ENCODE measurements at places on chromosomes 6 and 20. TPM values are rescaled to one million over a fixed set of nuclear protein-coding genes. Genes with fewer than 3 reads are reported as not detected.
A peak's percentile ranks its signal among the peaks of the same experiment; 100 is the strongest.

The CST2 gene
- total RNA-seq: not detected

DNA sequence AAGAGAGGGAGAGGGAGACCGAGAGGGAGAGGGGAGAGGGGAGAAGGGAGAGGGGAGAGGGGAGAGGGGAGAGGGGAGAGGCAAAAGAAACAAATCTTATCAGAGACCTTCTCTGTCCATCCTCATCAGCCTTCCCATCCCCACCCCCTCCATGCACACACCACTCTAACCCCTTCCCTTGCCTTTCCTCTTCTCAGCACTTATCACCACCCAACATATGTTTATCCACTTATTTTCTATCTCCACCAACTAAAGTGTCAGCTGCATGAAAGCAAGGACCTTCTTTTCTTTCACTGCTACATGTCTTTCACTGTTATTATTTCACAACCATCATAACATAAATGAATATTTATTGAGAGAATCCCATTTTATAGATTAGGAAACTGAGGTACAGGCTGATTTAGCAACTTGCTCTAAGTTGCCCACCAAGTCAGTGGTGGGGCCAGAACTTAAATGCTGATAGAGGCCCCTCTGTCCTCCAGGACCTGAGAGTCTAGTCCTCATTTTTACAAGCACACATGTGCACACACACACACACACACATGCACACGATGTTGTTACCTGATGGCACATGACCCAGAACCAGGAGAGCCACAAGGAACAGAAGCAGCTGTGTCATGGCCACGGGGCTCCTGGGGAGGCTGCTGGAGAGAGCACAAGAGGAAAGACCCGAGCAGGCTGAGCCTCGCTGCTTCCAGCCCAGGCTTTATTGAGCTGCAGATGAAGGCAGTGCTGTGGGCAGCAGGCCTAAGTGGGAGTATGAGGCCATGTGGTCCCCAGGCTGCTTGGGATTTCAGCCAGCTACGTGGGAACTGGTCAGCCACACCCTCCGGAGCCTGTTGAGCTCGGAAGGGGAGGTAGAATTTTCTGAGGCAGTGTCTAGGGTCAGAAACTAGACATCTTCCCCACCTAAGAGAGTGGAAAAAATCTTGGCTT is 2.3 kb downstream of the DEFB124 start:
- DNase-seq: no peak

The RREB1 gene
- total RNA-seq: 37.0 TPM

DNA sequence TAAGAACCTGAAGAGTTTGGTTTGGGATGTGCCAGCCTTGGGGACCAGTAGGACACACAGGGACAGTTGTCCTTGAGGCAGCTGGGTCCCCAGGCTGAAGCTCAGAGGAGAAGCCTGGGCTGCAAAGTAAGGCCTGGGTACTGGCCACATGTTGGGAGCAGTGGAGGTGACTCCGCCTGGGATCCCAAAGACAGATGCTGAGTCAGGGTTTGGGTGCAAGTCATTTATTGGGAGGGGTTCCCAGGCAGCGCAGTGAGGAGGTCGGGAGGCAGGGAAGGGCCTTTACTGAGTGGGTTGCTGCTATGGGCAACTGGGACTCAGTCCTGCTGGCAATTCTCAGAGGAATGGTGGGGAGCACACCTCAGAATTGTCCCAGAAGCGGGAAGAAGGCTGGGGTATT is 12.4 kb downstream of the BPI start:
- no peak for DNase-seq

- DNase-seq: no peak
Measured at GRCh38 chr6:116385459-116385802, 14.7 kb downstream of the DSE start.

DNA sequence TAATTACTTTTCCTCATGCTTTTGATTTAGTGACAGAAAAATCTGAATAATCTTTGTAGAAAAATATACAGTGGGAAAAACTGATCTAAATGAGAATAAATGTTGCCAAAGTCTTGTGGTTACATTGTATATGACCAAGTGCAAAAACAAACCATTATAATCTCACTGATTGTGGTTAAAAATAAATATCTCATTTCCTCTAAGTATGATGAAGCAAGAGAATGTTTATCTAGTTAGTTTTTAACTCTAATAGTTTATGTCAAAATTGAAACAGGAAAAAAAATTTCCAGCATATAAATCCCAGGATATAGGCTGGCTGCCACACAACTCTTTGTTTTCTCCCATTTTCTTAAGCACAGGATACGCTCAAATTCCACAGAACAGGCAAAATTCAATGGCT is 392.7 kb upstream of the ID4 start:
- DNase-seq: no peak

DNA sequence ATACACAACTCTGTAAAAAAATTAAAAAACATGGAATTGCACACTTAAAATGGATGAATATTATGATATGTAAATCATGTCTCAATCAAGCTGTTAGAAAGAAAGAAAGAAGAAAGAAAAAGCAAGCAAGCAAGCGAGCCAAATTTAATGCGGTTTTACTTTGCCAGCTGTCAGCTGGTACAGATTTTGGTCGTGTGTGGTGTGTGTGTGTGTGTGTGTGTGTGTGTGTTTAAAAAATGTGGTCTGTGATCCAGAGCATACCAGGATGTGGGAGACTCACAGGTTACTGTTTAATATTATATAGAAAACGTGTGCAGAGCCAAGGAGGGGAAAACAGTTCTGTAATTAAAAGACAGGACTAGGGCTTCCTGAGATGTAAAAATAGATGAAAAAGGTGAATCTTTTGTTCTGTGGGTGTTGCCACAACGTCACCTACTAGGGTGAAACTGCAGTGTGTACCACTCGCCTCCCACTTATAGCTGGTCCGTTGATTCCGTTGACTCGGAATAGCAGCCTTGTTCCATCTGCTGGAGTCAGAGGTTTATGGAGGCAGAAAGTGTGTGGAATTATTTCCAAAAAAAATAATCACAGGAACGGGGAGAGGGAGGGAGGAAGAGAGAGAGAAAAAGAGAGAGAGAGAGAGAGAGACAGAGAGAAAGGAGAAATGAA is 197.7 kb downstream of the BCAS1 start:
- DNase-seq: no peak

The C20orf96 gene
- 11.7 TPM for total RNA-seq

The ABT1 gene
- 28.3 TPM for total RNA-seq

DNA sequence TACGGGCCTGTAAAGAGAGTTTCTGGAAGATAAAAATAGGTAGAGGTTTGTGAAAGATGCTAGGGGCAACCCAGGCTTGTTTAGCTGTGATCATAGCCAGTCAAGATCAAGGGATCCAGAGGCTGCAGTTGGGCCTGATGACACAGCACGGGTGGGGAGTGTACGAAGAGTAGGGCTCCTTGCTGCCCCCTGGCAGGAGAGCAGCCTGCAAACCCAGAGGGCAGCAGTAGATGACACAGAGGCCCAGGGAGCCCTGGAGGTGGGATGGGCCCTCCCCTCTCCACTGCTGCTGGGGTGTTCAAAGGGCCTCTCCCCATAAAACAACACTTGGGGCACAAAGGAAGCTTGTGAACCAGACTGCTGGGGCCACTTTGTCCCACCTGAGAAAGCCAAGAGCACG is 47.2 kb downstream of the VEGFA start:
- no peak for DNase-seq

- no peak for DNase-seq
Measured at GRCh38 chr6:111069382-111070104, 17.8 kb upstream of the SLC16A10 start.

The POU5F1 gene
- total RNA-seq: 0.34 TPM

The ERVFRD-1 gene
- not detected for total RNA-seq

DNA sequence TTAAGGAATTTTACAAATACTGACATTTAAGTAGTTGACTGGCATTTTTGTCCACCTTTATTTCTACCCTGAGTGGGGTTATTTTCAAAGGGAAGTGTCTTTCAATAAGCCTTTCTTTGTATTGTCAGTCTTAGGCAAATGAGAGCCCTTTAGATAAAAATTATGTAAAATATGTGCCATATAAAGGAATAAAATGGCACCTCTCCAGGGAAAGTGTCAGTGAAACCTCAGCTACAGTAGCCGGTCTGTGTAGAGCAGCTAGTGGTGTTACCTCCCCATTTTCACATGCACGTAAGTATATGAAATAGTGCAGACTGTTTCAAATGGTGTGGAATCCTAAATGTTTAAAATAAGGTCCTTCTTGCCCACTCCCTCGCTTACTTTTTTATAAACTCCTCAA is 5.0 kb downstream of the FAM217B start:
- no peak for DNase-seq

- DNase-seq: no peak
Measured at GRCh38 chr6:150929416-150929815, 63.9 kb downstream of the MTHFD1L start.

The XKR7 gene
- not detected for total RNA-seq

- DNase-seq: no peak
Measured at GRCh38 chr6:160069459-160069858, 52.2 kb upstream of the SLC22A1 start.

The CDSN gene
- total RNA-seq: not detected

GRCh38 chr20:21338291-21338690 is 35.2 kb downstream of the XRN2 start:
- no peak for DNase-seq

DNA sequence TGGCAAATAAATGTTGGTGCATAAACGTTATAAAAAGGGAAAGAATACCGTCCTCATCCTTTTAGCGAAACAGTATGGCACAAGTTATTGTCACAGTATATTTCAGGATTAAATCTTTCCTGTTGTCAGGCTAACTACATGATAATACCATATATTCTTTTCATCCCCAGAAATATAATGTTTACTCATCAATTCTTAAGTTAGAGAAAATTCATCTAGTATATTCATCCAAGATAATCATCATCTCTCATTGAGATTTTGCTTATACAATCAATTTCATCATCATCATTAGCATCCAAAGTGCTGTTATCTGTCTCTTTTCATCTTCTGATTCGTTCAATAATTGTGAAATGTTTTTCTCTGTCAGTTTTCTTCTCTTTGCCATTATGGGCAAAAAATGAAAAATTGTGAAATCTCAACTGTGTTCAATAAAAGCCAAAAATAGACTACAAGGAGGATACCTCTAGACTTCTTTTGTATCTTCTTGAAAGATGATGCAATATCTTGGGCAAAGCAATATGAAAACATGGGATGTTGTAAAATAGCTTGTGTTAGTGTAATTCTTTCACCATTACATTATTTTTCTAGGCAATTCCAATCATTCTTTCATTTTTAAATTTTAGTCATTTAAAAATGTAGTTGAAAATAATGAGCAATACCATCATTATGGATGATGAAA is 2.6 kb downstream of the SPACA1 start:
- DNase-seq: no peak

GRCh38 chr20:53154540-53154939 is 182.4 kb downstream of the TSHZ2 start:
- no peak for DNase-seq

DNA sequence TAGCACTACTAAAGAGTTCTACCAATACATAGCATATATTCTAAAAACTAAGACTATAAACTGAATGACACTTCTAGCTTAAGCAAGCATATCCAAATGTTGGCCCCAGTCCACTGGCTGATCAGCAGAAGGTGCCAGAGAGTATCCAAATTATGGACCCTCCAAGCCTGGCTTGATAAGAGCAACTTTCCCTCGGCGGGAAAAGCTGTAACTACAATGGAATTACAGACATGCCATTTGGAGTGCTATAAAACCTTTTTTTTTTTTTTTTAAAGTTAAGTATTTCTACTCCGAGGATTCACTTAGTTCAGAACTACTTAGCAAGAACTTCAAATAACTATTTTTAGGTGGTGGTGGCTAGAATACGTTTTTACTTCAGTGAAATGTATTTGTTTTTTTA is 94.6 kb downstream of the EPB41L2 start:
- DNase-seq: no peak

- peak; percentile 70 for DNase-seq
Measured at GRCh38 chr6:17015551-17016381, 86.1 kb upstream of the STMND1 start.

The TREML1 gene
- total RNA-seq: not detected

All from activated naive CD8-positive, alpha-beta T cell treated with anti-CD3 and anti-CD28 coated beads, Interleukin-2, amount 10 ng/mL, durations not matched to agents 7 days and 5 days (primary cell).